ENCODE measurements at places on chromosomes 11 and 22.

GRCh38 chr11:36012455-36012854 is 68.6 kb downstream of the LDLRAD3 start:
- no peak for DNase-seq

DNA sequence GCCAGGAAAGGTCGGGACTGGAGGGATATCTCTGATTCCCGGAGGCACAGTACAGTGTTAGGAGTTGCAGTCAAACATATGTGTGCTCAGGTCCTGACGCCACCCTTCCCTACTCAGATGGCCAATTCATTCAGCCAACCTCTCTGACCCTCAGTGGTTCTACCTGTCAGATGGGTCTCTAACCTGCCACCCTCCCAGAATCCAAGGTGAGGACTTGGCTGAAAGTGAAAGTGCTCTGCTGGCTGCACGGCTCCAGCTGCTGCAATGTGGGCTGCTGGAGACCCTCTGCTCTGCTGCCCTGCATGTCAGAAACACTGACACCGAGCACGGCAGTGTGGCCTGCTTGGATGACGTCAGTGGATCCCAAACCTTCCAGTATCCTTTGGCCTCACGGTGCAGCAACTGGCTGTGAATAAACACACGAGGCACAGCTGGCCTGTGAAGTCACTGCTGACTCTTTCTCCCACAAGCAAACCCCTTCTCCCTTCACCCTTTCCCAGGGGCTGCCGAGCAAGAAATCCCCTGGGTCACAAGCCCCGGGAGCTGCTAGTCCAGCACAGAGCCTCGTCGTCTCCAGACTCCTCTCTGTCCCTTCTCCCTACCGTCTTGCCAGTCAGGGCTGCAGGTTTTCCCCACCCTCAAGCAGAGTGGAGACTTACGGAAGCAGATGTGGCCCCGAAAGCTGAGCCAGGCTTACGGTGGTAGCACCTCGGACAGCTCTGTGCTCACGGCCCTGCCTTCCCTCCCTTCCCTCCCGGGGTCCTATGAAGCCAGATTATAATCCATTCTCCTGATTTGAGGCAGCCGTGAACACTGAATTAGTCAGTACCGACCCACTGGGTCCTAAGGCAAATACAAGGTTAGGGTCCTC is 24.3 kb downstream of the KIAA0930 start:
- DNase-seq: no peak

- no peak for DNase-seq
These were observed 20.5 kb downstream of the EPS8L2 start for GRCh38 chr11:726278-727220.

- no peak for DNase-seq
These were observed 163.9 kb downstream of the ADAMTS15 start for GRCh38 chr11:130612291-130612851.

DNA sequence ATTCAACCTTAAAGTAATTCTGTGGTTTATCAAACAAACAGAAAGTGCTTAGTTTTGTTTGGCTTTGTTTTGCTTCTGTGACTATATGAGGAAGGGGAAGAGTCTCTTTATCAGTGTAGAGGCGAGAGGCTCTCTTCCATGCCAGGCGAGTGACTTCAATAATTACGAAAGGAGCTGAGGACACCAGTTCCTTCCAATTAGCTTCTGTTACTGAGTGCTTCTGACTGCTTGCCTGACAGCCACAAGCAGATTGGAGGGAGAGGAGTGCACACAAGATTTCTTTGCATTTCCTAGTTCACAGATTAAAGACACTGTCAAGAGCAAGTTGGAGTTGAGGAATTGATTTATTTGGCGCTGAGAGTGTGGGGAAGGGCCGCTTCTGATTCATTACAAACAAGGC is 1484.5 kb upstream of the TENM4 start:
- no peak for DNase-seq

All from stimulated activated CD4-positive, alpha-beta T cell treated with anti-CD3 and anti-CD28 coated beads, Interleukin-2, amount 100 ng/mL, for 48 hours (primary cell).